Stimulated activated CD4-positive, alpha-beta T cell treated with anti-CD3 and anti-CD28 coated beads, Interleukin-15, amount 100 ng/mL, for 1 hour (primary cell): ENCODE measurements at places on chromosomes 2 and 18.

- DNase-seq = no peak
These were observed 73.8 kb downstream of the TGFA start for GRCh38 chr2:70479816-70480215.

DNA sequence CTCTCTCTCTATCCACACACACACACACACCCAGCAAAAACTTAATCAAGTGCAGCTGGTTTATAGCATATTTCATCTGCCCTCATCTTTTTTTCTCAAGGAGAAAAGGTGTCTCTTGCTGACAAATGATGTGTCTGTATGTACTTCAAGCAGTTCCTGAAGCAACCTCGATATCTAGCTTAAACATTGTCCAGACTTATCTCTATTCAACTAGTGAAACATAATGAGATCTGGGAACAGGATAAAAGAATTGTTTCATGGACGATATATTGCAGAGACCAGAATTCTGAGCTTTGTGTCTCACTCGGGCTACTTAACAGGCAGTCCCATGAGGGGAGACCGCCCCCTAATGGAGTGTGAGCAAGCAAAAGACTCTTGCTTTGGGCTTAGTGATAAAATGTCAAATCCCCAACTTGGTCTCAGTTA lies 929.2 kb upstream of the SOX11 start:
- no peak for DNase-seq

DNA sequence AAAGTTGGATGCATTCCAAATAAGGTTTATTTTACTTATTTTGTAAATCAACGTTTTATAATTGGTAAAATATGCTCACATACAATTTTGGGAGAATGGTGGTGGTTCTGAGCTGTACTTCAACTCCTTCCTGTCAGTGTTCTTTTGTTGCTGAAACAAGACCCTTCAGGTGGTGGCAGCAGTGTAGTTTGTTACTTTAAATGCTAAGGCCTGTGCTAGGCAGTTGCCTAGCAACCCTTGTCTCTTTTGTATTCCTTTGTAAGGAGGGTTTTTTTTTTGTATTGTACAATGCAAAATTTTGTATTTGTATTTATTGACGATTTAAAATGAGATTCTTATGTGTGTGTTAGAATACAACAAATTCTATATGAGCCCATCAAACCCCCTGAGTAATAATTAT lies 166.0 kb upstream of the FAM98A start:
- no peak for DNase-seq

- no peak for DNase-seq
These were observed 138.7 kb upstream of the CTDP1 start for GRCh38 chr18:79540904-79541282.

GRCh38 chr2:189192766-189193165 lies 13.2 kb upstream of the COL5A2 start:
- DNase-seq = no peak

DNA sequence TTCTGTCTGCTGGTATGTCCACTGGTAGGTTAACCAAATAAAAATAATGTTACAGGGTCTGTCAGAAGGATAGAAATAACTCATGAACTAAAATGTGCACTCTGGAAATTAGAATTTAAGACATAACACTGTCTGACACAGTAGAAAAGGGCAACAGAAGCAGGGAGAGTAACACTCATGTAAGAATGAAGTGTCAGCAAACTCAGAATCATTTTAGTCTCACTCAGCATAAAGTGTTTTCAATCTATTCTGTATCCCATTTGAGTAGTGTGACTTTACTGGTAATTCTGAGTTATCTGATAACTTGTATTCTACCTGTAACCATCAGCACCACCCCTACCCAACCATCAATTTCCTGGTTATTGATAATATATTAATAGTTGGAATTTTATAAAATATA lies 68.3 kb downstream of the PIAS2 start:
- no peak for DNase-seq

GRCh38 chr18:77037567-77037966 lies 95.0 kb downstream of the MBP start:
- no peak for DNase-seq

DNA sequence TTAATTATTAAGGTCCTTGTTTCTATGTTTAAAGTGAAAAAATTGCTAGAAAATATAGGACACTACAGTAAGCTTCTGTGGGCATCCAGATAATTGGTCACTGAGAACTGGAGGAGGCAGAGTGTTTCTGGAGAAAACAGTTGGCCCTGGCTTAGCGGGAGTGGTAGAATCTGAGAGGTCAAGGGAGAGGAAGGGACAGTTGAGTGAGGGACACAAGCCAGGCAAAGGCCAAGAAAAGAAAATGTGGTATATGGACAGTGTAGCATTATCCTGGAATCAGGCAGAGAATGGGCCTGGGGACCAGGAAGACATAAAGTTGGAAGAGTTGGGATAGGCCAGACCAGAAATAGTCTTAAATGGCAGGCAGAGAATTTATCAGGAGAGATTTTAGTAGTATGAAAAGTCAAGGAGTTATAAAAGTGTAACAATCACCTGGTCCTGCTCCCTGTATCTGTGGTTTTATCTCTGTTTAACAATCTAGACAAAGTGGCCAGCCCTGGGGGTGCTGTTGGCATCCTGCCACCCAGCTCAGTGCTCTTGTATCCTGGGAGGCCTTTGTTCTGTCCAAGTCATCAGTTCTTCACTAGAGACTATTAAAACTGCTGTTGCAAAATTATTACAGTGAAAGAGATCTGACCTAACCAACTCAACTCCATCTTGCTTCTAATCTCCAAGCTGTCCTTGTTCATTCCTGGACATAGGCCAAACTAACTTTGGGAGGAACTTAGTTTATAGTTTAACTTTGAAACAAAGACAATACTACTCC lies 15.4 kb upstream of the MSGN1 start:
- no peak for DNase-seq

- no peak for DNase-seq
These were observed 136.9 kb downstream of the PXDN start for GRCh38 chr2:1607236-1607920.

- no peak for DNase-seq
These were observed 17.4 kb upstream of the STEAP3 start for GRCh38 chr2:119206201-119206600.

DNA sequence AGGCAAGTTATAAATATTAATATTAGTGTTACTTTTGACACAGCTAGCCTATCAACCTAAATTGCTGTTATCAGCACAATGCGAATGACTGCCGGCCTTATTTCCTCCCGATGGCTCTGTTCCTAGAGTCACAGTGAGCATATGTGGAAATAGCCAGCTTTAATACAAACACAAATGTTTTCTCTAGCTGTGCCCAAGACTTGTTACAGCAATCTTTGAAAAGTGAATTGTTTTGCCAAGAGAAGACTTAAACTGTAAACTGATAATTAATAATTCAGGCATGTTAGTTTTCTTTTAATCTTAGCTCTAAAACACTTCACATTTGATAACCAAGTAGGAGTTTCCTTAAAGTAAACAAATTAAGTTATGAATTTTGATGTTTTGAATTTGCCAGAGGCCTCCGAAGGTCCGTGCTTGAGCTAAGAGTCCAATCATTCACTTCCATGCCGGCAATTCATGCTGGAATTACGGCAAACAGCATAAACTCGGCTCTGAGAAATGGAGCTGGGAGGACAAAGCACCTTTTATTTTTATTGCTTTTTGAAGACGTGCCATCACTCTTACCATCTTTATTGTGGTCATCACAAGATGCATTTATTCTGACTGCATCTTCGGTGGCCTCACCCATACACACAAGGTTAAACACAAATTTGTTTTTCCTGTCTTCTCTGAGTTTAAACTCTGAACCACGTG lies 184.5 kb upstream of the CWC22 start:
- no peak for DNase-seq

GRCh38 chr2:230968921-230969658 lies 26.8 kb upstream of the SPATA3 start:
- DNase-seq = no peak
